ENCODE measurements at places on chromosomes 12 and 14. TPM values are rescaled to one million over a fixed set of nuclear protein-coding genes. Genes with fewer than 3 reads are reported as not detected.

The GPR84 gene
- total RNA-seq: 0.29 TPM

The KRT85 gene
- not detected for total RNA-seq

The FAM90A1 gene
- total RNA-seq: not detected

The PPP4R3A gene
- total RNA-seq: 99.5 TPM

The RIMBP2 gene
- total RNA-seq: not detected

The CCDC60 gene
- not detected for total RNA-seq

The KNTC1 gene
- total RNA-seq: 25.4 TPM

The MMP17 gene
- not detected for total RNA-seq

The MARCHF9 gene
- 45.9 TPM for total RNA-seq

The TNFRSF1A gene
- 0.72 TPM for total RNA-seq
